Chondrocyte (in vitro differentiated cells): ENCODE measurements at places on chromosomes 13 and 19. TPM values are rescaled to one million over a fixed set of nuclear protein-coding genes. Genes with fewer than 3 reads are reported as not detected.

GRCh38 chr19:51702825-51703574 lies 9.9 kb downstream of the SPACA6 start:
- DNase-seq = no peak

DNA sequence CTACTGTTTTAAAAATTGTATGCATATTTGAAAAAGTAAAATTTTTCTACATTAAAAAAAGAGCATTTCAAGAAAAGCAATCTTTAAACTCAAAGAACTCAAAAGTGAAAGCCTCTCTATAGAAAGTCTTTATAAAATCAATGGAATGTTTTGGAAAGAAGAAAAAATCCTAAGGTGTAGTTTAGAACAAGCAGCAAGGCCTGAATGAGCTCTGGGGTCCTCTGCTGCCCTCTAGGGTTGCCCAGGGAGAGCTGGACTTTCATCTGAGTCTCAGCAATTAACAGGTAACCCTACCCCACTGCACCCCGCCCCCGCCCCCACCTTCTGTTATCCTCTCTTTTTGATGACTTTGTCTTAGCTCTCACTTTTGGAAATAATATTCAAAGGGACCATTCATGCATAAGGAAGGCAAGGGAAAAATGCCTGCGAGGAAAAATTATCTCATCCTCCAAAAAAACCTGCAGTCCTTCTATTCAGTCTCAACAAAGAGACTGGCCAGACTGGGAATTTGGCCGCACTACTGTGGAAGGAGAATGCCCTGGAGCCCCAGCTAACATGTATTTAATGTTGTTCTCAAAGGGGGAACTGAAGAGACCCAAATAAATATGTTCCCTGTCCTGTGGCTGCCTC lies 24.1 kb downstream of the SLC25A30 start:
- DNase-seq = no peak

- DNase-seq = no peak
Observed at GRCh38 chr19:13841962-13842290, 35.0 kb upstream of the NANOS3 start.

- DNase-seq = no peak
Observed at GRCh38 chr19:50457300-50457699, 19.0 kb upstream of the EMC10 start.

- DNase-seq = no peak
Observed at GRCh38 chr19:17953869-17954268, 13.0 kb upstream of the KCNN1 start.

GRCh38 chr13:23858546-23858945 lies 30.7 kb downstream of the MIPEP start:
- no peak for DNase-seq

DNA sequence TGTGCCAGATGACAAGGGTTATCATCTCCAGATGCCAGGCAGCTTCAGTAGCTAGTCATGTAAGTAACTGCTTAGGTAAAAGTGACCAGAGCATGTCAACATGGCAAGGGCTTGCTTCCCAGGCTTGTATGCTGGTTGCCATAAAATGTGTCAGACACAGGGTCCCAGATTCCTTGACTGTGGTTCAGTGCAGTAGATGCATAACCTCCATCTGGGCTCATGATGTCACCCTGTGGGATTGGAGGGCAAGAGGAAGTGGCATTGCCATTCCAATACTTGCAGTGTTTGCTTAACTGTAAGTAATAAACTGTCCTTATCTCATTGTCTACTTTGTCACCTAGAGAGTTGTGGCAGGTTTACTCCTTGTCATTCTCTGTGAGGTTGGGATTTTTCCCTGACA lies 226.8 kb downstream of the PCDH17 start:
- DNase-seq = no peak

GRCh38 chr13:45782327-45783045 lies 69.1 kb downstream of the SIAH3 start:
- no peak for DNase-seq

GRCh38 chr13:47564041-47564440 lies 437.0 kb downstream of the SUCLA2 start:
- DNase-seq = no peak

- no peak for DNase-seq
Observed at GRCh38 chr19:8585894-8586750, 8.9 kb upstream of the MYO1F start.

- DNase-seq = no peak
Observed at GRCh38 chr13:106352850-106353249, 182.6 kb downstream of the EFNB2 start.

DNA sequence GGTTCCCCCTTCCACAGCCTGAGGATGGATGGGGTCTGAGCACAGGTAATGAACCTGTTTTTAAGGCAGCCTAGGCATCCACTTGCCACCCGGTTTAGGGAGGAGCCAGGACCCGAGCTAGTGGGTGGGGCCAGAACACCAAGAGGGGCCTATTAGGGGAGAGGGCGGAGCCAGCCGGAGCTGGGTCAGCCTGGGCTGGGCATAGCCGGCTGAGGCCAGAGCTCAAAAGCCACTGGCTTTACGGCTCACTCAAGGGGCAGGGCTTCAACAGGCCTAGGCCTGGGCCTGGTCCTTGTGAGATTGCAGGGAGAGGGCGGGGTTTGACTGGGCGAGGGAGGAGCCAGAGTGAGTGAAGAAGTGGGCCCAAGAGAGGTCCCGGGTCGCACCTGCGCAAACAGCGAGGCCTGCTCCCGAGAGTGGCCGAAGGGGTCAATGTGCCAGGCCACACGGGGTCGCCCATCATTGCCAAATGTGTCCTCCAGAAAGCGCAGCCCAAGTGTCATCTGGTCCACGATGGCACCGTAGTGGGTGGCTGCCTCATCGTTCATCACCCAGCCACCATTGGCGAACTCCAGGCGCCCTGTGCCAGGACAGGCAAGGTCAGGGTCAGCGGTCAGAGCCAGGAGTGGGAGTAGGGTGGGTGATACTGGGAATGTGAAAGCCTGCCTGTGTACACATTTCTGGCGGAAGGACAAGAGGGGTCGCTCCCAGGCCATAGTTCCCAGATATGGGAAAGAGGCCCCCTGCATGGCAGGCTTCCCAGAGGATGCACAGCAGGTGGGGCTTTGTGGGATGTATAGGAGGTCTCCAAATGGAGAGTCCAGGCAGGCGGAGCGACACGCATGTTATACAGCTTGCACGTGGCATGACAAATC lies 1.9 kb downstream of the MAN2B1 start:
- no peak for DNase-seq

- no peak for DNase-seq
Observed at GRCh38 chr13:48156466-48156865, 61.6 kb upstream of the MED4 start.

GRCh38 chr13:107102676-107103075 lies 534.7 kb upstream of the ARGLU1 start:
- DNase-seq = no peak

DNA sequence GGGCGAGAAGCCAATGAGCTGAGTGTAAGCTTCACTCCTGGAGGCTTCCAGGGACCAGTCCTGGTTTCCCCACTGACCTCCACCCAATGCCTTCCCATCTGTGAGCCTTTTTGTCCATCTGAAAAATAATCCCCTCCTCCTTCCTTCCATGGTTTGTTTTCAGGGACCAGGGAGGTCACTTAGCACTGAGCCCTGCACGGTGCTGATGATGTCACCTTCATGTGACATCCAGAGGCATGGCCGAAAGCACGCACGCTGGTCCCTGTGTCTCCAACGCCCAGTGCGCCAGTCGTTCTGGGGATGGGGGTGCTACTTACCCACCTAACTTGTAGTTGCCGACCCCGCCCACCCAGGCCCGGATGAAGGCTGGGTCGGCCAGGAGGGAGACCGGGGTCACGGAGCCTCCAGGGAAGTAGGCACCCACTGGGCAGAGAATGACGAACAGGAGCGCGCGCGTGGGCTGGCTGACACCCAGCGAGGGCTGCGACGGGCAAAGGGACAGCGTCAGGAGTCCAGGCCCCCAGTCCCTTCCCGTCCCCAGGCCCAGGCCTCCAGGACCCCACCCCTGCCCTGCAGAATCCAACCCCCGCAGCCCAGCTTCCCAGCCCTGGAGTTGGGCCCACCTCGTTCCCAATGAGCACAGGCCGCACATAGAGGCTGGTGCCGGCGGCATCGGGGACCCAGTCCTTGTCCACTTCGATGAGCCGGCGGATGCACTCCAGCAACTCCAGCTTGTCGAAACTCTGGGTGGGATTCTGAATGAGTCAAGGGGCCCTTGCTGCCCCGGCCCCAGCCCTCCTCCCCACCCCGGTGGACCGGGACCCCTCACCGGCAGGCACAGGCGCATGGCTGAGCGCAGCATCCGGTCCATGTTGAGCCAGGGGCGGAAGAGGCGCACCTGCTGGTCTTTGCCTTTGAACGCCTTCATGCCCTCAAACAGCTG lies 11.2 kb downstream of the BCAT2 start:
- DNase-seq = no peak

- DNase-seq = peak; percentile 52
Observed at GRCh38 chr19:33492090-33492489, 29.5 kb downstream of the PEPD start.

GRCh38 chr19:14779151-14779550 lies 791 bp upstream of the ADGRE2 start:
- no peak for DNase-seq

GRCh38 chr19:4015705-4016402 lies 8.3 kb downstream of the PIAS4 start:
- DNase-seq = peak; percentile 86

GRCh38 chr13:45042539-45042938 lies 53.2 kb downstream of the GPALPP1 start:
- DNase-seq = no peak

DNA sequence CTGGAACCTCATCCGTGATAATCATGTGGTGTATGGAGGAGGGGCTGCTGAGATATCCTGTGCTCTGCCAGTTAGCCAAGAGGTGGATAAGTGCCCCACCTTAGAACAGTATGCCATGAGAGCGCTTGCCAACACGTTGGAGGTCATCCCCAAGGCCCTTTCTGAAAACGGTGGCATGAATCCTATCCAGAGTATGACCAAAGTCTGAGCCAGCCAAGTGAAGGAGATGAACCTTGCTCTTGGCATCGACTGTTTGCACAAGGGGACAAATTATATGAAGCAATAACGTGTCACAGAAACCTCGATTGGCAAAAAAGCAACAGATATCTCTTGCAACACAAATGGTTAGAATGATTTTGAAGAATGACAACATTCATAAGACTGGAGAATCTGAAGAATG lies 251.2 kb upstream of the OBI1 start:
- DNase-seq = no peak

- DNase-seq = no peak
Observed at GRCh38 chr13:57583529-57583928, 48.0 kb upstream of the PCDH17 start.

GRCh38 chr19:3024870-3025548 lies 4.1 kb downstream of the TLE2 start:
- no peak for DNase-seq

- DNase-seq = no peak
Observed at GRCh38 chr19:29708554-29709439, 6.3 kb downstream of the C19orf12 start.

GRCh38 chr19:7371001-7371400 lies 22.3 kb downstream of the ARHGEF18 start:
- DNase-seq = no peak

DNA sequence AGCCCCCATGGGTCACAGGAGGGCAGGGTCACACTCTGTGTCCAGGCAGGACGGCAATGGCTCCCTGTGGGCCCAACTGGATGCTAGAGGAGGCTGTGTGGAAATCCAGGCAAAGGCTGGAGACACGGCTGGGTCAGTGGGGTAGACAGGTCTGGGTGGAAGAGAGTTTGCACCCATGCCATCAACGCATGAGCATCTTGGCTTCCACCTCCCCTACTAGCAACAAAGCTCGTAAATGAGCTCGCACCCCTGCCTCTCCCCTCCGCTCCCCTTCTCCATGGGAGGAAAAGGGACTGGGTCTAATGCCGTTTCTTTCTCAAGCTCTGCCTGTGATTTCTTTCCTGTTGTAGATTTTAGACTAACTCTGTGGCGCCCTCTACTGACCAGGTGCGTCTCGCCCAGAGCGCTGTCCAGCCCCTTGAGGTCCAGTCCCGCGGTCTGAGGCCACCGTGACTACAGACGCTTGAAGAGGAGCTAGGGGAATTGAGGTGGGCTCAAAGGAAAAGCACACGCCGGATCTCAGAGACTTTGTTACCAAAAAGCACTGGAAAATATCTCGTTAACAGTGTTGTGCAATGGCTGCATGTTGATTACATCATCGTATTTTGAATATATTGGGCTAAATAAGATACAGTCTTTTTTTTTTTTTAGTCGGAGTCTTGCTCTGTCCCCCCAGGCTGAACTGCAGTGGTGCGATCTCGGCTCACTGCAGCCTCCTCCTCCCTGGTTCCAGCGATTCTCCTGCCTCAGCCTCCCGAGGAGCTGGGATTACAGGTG lies 50.7 kb upstream of the USP29 start:
- no peak for DNase-seq

DNA sequence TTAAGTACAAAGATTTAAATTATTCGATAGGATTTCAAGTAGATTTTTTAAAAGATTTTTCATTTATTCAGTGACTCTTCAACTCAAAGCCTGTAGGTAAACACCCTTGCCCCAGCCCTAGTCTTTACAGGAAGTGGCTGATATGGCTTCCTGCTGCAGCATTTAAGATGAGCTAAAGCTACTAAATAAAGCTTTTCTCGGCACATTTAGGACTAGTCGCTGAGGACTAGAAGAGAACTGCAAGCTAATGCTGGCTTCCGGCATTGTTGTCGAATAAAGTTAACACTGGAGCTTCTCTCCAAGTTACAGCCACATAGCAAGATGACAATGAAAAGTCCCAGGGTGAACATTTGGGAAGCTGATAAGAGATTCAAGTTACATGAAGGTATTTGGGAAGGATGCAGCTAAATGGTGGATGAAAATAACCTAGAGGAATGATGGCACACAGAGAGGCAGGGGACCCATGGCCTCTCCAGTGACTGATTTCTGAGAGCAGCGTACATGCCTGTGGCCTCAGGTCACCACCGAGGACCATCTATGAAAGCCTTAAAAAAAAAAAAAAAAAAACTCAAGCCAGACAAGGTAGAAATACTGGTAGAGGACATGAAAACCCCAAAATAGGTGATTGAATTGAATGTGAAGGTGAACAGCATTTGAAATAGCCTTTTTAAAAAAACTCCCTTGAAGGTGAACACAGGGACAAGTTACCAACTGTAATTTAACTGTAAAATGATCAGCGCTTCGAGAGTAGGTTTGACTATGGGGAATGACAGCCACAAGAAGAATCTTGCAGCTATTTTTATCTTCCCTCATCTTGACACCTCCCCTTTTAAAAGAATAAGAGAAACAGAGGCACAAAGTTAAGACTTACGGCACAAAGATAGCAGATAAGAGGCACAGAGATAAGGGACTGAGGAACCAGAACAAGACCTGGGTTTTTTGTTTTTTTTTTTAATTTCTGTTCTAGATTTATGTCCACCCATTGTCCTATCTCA lies 155.4 kb downstream of the DCT start:
- DNase-seq = no peak

DNA sequence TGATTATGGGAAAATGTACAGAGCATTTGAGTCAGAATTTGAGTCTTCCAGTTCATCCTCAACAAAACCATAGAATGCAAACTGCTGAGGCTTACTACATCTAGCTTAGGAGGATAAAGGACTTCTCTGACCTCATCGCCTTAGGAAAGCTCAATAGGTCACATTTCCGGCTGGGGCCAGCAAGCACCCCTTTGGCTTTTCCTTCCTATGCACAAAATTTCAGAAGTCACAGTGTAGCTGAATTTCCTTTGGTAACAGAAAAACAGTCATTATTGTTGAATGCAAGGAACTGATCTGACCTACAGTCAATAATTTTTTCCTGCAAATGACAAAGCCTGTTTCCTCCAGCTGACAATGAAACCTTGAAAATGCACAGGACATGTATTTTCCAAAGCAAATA lies 32.8 kb upstream of the LRCH1 start:
- no peak for DNase-seq

The TLE6 gene
- total RNA-seq = 0.36 to 1.1 TPM (median 0.55 TPM) in 3 replicates

The KRTDAP gene
- total RNA-seq = not detected in 3 replicates

The CGB8 gene
- 1.7 to 3.1 TPM (median 2.4 TPM) in 3 replicates for total RNA-seq

The URAD gene
- not detected in 3 replicates for total RNA-seq

The BORA gene
- total RNA-seq = 2.8 to 4.5 TPM (median 3.2 TPM) in 3 replicates

The ZNF497 gene
- total RNA-seq = 0.65 to 0.69 TPM (median 0.68 TPM) in 3 replicates

The ZNF682 gene
- total RNA-seq = 4.5 to 5.4 TPM (median 4.9 TPM) in 3 replicates

The CGB5 gene
- total RNA-seq = 1.6 TPM in 1 of 3 replicates, not detected in the others
